ELF-1 (cell line): ENCODE measurements at places on chromosomes 3 and 15.

GRCh38 chr3:183897606-183898005 lies 12.9 kb upstream of the PARL start:
- no peak for DNase-seq

DNA sequence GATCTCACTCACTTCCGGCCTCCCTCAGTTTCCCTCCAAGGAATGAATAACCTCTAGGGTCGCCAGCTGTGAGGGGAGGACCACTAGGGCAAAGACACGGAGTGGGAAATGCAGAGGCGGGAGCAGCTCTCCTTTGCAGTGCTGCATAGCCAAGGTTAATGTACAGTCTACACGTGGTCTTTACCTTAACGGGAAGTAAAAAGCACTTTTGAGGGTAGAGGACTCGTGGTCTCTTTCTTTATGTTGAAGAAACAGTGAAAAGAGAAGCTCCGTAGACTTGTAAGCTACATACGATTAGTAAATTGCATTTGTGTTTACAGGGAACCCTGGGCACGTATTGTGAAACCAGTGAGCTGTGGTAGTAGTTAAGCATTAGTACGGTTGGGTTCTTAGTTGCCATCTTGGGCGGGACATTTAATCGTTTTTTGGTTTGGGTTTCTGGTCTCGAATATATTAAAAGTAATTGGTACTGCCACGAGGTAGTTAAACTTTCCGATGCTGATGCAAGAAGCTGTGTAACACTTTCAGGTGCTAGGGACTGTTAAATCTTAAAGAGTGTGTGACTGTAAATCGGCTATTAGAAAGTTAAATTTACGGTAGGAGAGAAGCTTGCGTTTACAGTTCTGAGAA lies 828 bp downstream of the U2SURP start:
- DNase-seq: no peak

GRCh38 chr3:27659279-27660021 lies 62.7 kb downstream of the EOMES start:
- peak; percentile 73 for DNase-seq

GRCh38 chr15:57152666-57153539 lies 223.4 kb upstream of the CGNL1 start:
- no peak for DNase-seq

- DNase-seq: no peak
Measured at GRCh38 chr3:143235614-143236204, 116.1 kb downstream of the CHST2 start.

DNA sequence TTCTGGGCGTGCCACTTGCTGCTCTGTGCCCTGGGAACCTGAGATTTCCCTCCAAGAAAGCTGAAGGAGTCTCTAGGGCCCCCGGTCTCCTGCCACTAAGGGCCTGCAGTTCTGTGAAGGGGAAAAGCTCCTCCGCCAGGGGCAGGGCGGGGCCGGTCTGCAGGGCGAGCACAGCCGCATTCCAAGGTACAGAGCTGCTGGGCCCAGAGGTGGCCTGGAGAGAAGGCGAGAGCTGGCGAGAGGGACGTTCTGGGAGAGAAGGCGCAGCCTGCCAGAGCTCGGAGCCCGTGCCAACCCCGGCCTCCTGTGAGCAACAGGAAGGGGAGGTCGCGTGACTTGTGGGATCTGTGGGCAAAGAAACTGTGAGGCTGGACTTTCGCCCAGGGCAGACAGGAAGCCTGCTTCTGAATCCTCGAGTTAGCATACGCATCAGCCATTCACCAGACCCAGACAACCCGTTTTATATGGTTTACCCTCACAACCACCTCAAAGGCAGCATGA lies 500.4 kb downstream of the SHQ1 start:
- peak; percentile 86 for DNase-seq

DNA sequence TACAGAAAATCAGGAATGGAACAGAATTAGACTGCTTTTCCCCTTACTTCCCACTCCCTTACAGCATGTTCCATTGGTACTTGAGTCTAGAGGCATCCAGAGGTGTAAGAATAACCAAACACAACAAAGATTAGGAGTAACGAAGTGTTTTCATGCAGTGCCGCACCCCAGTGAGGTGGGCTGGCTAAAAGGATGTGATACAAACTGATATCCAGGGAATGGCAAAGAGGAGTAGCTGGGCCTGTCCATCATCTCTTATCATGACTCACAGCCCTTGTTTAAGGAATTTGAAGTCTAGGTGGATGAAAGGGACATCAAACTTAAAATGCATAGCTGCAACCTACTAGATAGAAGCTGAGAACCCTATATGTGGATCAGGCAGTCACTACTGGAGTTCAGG lies 16.4 kb downstream of the SCG5 start:
- no peak for DNase-seq

DNA sequence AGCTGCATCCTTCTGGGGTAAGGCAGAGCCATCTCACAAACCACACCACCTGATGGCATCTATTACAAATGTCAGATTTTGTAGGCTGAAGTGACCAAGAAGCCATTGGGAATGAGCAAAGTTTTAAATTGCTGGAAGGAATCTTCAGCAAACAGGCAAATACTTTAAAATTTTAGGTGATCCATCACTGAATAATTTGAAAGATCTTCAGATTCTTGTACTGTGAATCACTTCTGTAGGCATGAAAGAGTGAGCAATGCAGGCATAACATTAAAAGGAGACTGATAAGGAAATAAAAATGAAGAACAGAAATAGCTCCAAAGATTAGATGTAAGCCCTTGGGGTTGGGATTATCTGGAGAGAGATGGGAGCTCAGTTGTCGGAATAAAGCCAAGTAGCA lies 36.0 kb upstream of the ALDH1L1 start:
- no peak for DNase-seq

DNA sequence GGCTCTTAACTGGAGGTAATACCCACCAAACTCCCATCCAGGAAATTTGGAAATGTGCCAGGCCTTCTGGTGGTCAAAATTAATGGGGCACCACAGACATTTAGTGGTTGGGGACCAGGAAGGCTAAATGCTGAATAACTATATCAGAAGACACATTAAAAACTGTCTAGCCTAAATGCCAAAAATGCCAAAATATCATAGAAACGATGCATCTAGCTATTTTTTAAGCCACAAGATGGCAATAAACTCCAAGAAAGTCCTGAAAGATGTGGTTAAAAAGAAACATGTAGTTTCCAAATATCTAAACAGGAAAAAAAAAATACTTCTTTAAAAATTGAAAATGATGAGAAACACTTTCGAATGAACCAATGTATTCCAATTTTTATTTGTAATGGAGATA lies 19.9 kb downstream of the CCDC14 start:
- DNase-seq: no peak

DNA sequence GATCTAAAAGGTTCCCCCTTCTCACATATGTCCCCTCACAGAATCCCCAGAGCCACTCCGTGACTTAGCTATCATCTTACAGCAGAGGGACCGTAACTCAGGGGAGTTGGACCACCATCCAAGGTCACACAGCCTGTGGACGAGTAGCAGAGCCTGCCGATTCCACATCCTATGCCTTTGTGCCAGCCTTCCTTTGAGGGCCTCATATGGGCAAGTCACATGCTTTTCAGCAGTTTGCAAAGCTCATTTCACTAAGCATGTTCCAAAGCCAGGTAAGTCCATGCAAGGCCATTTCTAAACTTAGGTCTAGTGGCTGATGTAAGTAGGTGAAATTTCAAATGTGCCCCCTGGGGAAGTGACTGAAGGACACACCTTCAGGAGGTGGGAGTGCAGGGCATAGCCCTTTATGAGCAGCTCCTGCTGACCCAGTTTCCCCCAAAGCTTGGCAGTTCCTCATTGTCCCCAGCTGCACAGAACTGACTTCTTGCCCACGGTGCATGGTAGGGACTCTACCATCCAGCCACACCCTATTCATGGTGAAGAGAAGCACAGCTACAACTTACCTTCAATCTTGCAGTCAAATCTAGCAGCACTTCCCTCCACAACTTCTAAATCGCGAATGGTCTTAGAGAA lies 33.3 kb upstream of the HACD2 start:
- DNase-seq: no peak

DNA sequence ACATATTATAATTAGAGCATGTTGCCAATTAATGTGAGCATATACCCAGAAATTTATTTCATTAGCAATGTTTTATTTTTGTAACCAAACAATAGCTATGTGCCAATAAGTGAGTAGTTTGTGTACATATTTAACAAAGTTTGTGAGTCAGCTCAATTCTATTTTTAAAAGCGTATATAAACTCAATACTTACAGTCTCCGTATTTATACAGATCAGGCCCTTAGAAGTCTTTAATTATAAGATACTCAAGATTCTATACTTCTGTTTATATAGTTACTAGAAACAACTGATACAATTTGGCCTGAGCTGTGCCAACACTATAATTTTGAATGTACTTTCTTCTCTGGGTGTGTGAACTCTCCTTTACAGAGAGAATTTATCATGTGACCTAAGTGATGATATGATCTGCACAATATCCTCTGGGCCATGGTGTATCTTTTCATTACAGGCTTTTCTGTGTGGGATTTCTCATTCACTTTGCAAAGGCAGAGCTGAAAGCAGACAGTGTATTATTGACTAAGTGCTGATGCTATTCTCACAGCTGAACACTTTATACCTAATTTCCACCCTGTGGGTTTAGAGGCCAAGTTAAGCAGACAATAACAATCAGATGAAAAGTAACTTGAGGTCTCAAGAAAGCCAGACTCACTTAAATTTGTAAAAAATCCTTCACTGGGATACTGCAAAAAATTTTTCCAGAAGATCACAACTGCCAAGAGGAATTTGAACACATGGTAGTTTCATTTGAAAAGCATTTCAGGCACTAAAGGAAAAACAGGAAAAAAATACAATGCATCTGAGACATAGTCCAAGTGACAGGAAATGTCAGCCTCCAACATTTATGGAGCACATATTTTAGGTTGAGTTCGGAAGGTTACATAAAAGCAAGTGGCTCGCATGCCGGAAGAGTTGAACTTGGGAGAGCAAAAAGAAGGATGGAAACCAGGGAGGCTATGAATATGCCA lies 277.9 kb upstream of the SEMA6D start:
- no peak for DNase-seq

- DNase-seq: peak; percentile 14
Measured at GRCh38 chr3:107752202-107752990, 229.6 kb downstream of the BBX start.

GRCh38 chr3:156181509-156181908 lies 61.1 kb downstream of the KCNAB1 start:
- no peak for DNase-seq

- DNase-seq: no peak
Measured at GRCh38 chr3:10329495-10330015, 8.6 kb upstream of the SEC13 start.

DNA sequence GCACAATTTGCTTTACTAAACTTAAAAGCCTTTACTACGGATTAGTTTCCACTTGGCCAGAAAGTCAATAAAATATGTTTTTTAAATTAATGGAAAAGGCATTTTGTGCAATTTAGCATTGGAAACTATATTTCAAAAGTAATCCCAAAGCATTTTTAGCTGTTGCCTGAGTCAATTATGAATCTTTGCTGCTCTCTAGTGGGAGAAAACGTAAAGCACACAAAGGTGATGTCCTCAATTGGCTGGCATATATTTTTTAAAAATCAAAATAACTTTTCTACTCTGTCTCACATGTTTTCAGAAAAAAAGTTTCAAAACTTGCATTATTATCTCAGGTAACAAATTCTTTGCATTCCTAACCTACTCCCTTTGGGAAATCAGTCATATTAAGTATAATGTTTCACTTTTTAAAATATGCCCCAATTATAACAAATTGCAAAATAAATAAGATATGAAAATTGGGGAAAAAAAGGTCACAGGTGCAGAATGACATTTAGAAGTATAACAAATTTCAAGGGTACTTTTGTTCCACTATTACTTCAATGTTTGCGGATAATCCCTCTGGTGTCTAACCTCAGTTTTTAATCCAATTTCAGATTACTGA lies 47.2 kb upstream of the TEX55 start:
- DNase-seq: peak; percentile 4

DNA sequence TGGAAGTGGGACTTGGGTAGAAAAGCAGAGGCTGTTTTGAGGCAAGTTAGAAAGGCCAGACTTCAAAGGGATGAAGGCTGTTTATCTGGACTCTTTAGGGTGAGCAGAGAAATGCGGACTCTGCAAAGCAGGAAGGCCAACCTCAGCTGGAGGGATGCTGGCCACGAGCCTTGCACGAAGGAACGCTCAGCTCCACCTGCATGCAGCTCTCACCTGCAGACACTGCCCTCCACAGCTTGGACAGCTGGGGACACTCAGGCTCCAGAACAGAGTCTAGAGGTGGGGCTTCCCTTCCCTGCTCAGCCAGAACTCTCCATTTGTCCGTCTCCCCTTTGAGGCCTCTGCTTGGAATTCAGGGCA lies 229.7 kb downstream of the ADAMTS17 start:
- peak; percentile 9 for DNase-seq

- no peak for DNase-seq
Measured at GRCh38 chr15:57305009-57305408, 71.3 kb upstream of the CGNL1 start.

DNA sequence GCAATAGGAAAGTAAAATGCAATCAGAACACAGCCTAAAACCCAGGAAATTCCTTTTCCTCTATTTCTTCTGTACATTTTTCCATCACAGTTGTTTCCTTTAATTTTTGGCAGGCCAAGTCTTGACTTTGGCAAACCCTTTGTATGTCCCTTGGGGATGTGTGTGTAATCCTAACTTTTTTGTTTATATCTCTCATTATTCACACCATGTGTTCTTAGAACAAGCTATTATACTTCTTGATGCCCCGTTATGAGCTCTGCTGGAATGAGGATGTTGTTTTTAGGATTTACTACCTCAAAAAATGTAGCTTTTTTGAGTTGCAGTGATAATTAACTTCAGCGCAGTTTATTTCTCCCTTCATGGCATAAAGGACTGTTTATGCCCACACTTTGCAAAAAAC lies 123.4 kb downstream of the ABI3BP start:
- no peak for DNase-seq

- DNase-seq: no peak
Measured at GRCh38 chr3:1139071-1139470, 46.2 kb downstream of the CNTN6 start.

GRCh38 chr3:196186651-196187573 lies 24.3 kb downstream of the ZDHHC19 start:
- peak; percentile 89 for DNase-seq

DNA sequence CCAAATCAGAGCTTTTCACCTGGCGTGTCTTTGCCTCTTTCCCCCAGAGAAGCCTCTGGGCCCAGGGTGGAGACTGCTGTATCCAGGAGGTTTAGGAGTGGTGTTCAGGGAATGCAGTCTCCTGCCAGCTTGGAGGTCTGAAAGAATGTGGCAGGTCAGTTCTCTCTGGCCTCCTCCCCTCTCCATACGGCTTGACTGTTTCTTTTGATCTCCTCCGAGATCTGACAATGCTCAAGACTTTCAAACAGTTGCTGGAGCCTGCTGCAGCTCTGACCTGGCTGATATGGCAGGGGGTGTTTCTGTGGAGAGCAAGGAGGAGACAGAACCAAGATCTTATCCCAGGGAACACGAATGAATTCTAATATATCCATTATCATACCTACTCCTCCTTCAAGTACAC lies 24.7 kb upstream of the TM4SF4 start:
- DNase-seq: peak; percentile 84

DNA sequence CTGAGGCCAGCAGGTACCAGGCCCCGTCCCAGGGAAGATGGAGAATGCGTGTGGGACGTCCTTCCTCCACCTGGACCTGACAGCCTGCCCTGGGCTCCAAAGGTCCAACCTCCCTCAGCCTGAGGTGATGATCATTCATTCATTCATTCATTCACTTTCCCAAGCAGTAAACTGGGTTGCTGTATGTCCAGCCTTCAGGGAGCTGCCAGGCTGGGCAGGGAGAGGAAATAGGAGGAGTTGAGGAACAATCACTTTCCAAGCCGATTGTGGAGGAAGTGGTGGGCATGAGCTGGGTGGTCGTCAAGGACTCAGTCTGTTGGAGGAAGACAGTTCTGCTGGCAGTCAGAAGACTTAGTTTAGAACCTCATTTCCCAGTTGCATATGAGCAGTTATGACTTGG lies 10.2 kb upstream of the CCDC33 start:
- DNase-seq: no peak
